ENCODE measurements at places on chromosomes 3 and 15. TPM values are rescaled to one million over a fixed set of nuclear protein-coding genes. Genes with fewer than 3 reads are reported as not detected.

CD200R1L gene
- not detected for total RNA-seq

NLGN1 gene
- 10.3 TPM for total RNA-seq

DNA sequence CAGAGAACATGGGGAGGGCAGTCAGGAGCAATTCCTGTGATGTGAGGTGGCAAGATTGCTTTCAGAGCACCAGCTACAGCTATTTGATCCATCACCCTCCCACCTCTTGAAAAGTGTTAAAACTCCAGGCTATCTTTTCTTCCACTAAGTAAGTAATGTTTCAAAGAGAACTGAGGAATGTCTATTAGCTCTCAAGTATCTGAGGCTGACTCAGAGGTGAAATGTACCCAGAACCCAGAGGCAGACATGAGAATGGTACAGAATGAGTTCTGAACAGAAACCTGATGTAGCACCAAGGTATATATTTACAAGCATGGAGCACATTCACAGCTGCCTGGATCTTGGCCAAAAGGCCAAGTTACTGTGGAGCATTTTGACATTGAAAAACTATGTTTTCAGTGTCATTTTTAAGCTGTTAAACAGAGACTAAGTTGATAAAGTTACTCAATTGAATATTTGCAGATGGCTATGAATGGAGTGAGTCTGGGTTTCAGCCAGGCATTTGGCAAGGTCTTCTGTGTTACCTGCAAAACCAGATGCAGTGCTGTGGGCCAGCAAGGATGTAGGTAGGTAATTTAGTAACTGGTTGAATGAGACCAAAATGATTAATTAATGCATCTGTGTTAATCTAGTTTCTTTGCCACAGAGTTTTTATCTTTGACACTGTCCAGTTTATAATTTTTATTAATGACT, 227.7 kb upstream of the CD96 start:
- peak; percentile 48 for DNase-seq

- no peak for DNase-seq
Observed at GRCh38 chr3:195570344-195570743, 13.4 kb downstream of the APOD start.

GRCh38 chr15:29242456-29243242, 27.0 kb downstream of the NSMCE3 start:
- no peak for DNase-seq
